ENCODE measurements at places on chromosomes 1 and 21.

DNA sequence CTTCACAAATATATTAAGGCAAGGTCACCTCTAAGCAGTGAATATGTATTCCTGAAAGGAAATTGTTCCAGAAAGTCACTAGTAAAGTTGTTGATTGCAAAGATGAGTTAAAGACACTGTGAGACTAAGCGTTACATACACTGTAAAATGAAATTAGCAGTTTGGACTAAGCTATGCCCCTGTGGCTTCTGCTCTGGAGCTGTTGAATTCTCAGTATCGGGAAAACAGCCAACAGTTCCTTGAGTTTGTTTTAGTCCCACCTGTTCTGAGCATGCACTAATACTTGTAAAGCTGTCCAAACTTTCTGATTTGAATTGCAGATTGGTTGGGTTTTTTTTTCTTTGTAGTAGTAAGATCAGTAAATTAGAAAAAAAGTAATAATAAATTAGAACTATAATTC lies 21.0 kb downstream of the ANGPTL1 start:
- no peak for DNase-seq

- DNase-seq: peak; percentile 20
Measured at GRCh38 chr1:89552471-89553081, 27.9 kb downstream of the LRRC8B start.

DNA sequence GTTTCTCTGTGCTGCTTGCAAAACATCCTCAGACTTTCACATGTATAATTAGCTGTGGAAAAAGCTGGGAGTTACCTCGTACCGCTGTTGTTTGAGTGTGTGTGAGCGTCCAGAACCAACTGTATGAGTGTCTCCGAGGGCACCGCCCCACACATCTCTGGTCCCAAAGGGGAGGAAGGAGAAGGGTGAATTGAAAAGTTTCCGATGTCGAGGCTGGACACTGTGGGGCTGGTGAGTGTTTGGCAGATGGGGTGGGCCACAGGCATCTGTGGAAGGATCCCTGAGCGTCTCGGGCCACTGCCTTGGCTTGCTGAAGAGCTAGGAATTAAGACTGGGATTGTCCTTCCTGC lies 1.2 kb downstream of the ATP2B4 start:
- DNase-seq: peak; percentile 48

- DNase-seq: no peak
Measured at GRCh38 chr1:147204080-147204479, 21.1 kb downstream of the FMO5 start.

GRCh38 chr21:46159841-46160656 lies 4.7 kb upstream of the FTCD start:
- DNase-seq: no peak

- no peak for DNase-seq
Measured at GRCh38 chr21:36664662-36664990, 34.3 kb upstream of the SIM2 start.

DNA sequence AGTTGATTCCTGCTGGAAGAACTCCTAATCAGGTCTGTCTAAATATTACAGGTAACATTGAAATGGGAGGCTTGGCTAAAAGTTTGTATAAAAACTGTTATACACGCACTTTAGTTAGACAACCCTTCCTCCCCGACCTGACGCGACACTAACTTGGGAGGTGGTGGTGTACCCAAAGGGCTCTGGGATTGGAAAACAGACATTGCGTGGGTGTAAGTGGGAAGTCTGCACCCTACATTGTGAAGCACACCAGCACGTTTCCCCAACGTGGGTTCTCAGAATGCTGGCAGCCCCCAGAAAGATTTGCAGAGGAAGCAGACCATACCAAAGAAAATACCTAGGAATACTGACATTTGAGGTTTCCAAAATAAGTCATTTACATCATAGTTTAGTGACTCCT lies 16.8 kb downstream of the OR2T11 start:
- DNase-seq: no peak

DNA sequence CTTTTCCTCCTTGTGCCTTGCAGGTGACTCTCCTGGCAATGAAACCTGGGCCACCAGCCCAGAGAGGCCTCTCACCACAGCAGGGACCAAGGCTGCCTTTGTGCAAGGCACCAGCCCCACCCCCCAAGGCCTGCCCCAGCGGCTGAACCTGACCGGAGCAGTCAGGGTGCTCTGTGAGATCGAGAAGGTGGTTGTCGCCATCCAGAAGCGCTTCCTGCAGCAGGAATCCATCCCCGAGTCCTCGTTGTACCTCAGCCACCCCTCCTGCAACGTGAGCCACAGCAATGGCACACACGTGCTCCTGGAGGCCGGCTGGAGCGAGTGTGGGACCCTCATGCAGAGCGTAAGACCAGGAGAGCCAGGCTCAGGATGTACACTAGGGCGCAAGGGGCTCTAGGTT lies 51.7 kb downstream of the UMODL1 start:
- DNase-seq: no peak

DNA sequence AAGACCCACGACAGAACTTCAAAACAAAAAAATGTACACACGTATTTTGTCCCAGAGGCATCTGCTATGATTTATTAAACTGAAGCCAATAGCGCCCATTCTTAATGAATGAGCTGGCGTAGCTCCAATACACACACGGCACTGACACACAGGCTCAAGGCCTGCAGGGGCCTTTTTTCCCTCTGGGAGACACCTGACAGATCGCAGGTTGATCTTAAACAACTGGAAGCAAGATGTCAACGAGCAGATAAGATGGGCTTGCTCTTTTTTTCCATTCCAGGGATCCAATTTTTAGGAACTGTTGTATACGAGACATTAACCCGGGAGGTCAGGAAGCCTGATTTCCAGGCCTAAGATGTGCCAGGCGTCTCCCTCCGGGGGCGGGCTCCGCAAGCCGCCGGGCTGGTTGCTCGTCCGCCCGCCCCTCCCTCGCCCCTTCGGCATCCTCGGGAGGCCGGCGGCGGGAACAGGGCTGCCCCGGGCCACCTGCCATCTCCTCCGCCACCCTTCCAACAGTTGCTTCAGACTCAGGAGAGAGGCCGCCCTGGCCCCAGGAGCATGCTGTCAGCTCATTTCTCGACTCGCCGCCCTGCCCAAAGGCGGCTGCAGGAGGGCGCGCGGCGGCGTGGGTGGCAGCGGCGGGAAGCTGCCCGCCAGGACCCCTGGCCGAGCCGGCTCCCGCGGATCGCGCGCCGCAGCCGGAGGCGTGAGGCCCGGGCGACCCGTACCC lies 735 bp downstream of the TTC13 start:
- peak; percentile 41 for DNase-seq

DNA sequence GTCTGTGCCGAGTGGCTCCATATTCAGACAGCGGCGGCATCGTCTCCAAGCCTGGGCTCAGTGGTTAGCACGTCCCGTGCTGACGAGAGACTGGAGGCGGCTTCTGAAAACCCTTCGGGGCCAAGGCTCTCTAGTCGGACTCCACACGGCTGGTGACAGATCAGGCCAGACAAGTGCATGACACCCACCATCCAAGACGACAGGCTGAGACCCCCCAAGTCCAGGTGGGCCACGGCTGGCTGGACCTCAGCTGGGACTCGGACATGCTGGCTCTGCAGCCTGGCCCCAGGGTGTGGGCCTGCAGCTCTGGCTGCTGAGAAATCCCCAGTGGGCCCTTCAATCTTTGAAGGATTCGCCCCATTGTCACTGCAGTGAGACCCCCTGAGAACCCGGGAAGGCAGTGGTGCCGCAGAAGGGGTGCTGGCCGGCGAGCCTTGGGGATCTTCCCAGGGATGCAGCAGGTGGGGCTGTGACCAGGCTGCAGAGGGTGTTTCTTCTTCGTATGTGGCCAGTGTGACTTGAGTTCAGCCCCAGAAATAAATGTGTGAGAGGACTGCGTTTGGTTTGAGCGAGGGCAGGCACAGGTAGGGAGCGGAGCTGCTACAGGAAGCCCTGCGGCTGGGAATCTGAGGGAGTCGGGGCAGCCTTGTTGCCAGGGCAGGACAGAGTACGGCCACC lies 15.9 kb upstream of the SLC19A1 start:
- no peak for DNase-seq

GRCh38 chr1:44672254-44672955 lies 1.9 kb downstream of the TMEM53 start:
- no peak for DNase-seq

DNA sequence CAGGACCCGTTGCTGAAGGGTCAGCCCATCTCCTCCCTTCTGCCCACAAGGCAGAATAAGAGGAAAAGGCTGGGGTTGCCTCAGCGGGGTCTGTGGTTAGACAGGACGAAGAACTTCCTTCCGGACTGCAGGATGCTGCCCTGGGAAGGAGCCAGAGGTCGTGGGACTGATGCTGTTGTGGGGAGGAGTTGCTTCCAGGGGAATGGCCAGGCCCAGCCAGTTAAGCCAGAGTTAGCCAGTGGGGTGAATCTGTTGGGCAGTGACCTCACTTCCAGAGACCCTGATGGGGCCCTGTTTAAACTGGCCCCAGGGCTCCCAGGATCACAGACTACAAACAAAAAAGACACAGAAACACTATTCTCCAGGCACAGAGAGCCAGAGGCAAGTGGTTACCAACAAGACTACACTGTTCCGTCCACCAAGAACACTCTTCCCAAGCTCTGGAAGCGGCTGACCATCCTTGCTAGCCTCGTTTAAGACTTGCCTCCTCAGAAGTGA lies 13.0 kb downstream of the FAM229A start:
- no peak for DNase-seq

- no peak for DNase-seq
Measured at GRCh38 chr1:52571783-52572182, 18.9 kb upstream of the TUT4 start.

GRCh38 chr1:246801241-246802020 lies 77.2 kb downstream of the SCCPDH start:
- no peak for DNase-seq

DNA sequence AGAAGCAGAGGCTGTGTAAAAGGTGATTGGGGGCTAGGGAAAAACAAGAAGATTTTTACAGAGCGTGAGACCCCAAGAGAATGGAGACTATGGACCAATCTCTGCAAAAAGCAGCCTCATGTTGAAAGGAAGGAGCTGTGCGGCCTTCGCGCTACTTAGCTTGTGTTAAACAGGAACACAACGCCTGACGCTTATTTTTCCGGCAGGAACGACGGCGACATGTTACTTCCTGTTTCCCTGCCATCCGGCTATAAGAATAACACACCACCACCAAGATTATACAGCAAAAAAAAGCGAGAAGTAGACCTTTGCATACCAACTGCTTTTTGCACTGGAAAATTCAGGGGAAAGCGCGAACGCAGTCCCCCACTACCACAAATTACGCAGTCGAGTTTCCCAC lies 272.7 kb downstream of the FAM72C start:
- DNase-seq: no peak

GRCh38 chr1:145690587-145691558 lies 16.3 kb downstream of the PDZK1 start:
- DNase-seq: peak; percentile 63

GRCh38 chr1:205716371-205717132 lies 33.4 kb downstream of the NUCKS1 start:
- no peak for DNase-seq

DNA sequence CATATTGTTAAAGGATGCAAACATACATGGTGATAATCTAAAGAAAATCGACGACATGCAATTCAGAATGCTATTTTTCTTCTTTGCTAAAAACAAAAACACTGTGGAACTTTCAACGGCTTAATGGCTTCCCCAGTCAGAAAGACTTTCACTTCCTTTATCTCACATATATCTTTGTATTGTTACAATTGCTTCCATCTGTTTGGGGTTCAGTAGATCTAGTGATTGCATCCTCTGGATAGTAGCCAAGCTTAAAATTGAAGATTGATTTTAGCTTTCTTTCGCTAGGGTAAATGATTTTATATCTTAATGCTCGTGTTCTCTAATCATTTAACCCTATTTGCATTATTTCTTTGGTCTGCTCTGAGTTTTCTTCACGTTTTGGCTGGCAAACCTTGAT lies 31.8 kb upstream of the ADAMTS1 start:
- no peak for DNase-seq

GRCh38 chr1:213982672-213983492 lies 4.9 kb upstream of the PROX1 start:
- no peak for DNase-seq

DNA sequence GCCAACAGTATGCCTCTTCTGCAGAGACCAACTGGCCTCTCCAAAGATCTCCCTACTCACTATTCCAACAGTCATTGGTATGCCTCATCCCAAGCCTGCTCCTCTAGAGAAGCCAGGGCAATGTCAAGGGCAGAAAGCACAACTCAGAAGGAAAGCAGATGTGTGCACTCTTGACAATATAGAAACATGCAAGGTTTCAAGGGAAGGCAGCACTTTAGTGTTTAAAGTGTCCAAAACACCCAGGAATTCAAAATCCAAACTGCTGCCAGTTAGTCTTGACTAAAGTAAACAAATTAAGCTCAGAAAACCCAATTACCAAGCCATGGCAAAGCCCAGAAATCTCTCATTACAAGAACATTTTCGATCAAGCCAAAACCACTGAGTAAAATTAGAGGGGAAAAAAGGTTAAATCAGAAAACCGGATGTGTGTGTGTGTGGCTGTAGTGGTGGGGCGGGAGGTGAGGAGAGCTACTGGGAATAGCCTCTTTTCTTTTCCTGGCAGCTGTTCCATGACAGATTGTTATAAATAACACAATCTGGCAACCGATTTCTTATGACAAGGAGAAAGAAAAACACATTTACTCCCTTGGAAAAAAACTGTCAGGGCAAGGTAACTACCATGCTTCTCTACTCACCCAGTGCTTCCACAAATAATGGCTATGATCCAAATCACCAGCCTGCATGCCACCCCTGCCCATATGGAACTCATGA lies 39.2 kb downstream of the EIF2B3 start:
- no peak for DNase-seq

GRCh38 chr1:14280909-14281308 lies 317.6 kb upstream of the KAZN start:
- no peak for DNase-seq

DNA sequence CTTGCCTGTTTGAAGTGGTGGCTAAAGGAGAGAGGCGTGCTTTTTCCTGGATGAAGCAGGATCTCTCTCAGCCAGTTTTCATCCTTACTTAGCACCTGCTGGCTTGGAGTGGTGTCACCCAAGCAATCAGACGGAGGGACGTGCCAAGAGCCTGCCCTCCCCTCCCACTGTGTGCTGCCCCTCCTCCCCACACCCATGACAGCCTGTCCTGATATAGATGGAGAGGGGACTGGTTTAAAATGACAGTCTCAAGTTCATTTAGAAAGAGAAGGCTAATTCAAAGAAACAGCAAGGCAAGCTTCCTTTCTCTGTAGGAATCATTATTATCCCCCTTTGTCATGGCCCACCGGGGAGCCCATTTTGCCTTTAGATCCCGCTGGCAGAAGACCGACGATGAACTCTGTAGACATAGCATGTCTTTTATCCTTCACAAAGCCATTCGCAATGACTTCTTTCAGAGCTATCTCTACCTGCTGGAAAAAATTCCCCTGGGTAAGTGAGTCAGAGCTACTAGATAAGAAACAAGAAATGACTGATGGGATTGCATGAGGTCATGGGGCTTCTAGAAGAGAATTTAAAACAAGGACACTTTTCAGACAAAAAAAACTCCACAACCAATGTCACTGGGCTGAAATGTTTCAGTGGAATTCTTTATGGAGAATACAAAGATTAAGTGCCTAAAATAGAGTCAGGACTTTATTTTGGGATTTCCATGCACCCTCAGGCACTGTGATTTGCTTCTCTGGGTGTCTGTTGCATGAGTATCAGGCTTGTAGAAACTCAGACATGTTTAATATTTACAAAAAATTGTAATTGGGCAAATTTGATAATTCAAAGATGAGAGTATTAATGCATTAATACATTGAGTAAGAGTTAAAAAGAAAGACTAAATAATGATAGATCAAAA lies at the start of gene NTMT2:
TSS of gene NTMT2 (plus strand) at position 190 of the 907 bp plus-strand sequence. CDS start at position 339, 149 bp downstream.
- peak; percentile 51 for DNase-seq

Data from DND-41 (cell line).